ENCODE measurements at places on chromosomes 16 and 17. TPM values are rescaled to one million over a fixed set of nuclear protein-coding genes. Genes with fewer than 3 reads are reported as not detected.

Gene NHERF1
- 122 TPM for polyA plus RNA-seq

Gene ANKS3
- polyA plus RNA-seq, result 4.0 TPM

Gene ZNF263
- polyA plus RNA-seq, result 48.9 TPM

Gene DHX58
- 9.4 TPM for polyA plus RNA-seq

Gene MTHFSD
- 15.6 TPM for polyA plus RNA-seq

Gene JUP
- polyA plus RNA-seq, result 114 TPM

Gene ANKRD40CL
- polyA plus RNA-seq, result not detected

Gene LGALS9C
- polyA plus RNA-seq, result not detected

Gene NPIPB9
- polyA plus RNA-seq, result 0.85 TPM
